ENCODE measurements at places on chromosomes 1 and 21.
A peak's percentile ranks its signal among the peaks of the same experiment; 100 is the strongest.

DNA sequence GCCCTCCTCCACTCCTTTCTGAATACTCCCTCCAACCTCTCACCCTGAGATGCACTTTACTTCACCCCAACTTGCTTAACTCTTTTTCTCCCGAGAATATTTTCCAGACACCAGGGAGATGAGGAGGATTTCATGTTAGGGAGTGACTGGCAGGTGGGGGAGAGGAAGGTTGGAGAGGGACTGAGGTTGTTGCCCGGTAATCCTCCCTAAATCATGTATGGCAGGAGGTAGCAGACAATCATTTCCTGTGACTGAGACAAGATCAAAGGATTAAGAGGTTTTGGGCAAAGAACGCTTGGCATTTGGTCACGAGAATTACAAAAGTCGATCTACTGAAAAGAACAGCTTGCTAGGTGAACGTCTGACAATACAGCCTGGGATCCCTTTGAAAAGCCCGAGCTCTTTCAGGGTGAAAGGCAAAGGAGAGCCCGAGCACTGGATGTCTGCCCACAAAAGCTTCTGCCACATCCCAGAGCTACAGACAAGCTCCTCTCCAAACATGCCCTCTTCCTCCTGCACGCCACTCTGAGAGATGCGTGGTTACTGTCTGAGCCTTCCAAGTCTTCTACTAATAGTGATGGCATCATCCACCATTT is 154.1 kb downstream of the DAB1 start:
- peak; percentile 72 for DNase-seq

DNA sequence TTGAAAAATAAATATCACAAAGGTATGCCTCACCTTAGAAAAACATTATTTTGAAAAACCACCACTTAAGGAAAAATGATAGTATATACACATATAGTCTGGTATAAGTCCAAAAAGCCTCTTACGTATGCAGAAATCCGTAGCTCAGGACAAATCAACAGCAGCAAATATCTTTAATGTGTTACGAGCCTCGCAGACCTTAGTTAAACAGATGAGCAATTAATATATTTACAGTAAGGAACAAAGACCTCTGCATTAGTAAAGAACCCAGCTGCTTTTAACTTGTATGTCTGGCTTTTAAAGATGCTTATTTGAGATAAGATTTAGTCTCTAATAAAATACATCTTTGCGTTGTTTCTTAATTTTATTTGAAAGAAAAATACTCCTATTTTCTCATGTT is 79.9 kb upstream of the CHRM3 start:
- no peak for DNase-seq

DNA sequence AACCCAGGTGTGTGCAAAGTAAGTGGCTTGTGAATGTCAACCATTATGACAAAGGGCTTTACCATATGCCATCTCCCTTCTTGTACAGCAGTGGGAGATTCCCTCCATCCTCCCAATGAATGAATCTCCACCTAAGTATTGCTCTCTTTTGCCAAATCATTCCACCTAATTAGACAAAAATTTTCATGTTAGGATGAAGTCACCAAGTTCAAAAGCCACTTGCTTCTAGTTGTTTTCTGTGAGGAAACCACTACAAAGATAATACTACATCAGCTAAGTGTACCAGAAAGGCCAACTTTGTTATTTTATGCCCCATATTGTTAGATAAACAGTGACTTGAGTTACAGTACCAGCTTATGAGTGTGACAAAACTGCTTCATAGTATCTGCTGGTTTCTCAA is 34.3 kb downstream of the FAM78B start:
- DNase-seq, result no peak

- DNase-seq, result no peak
These were observed 25.0 kb upstream of the BCL9 start for GRCh38 chr1:147516157-147516917.
